Right atrium auricular region (tissue), 2 donors: ENCODE measurements at places on chromosomes 2 and 18.

DNA sequence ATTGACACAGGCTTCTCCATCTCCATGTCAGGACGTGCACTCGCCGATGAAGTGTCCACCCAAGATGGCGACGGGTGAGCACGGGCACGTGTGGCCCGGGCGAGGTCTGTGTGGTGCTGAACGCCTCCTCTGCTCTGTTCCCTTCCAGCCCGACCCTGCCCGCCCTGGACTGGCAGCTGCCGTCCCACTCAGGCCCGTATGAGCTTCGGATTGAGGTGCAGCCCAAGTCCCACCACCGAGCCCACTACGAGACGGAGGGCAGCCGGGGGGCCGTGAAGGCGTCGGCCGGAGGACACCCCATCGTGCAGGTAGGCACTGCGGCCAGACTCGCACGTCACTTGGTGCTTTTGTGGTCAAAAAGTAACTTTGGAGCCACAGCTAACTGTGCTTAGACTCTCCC, 37.7 kb downstream of the NFATC1 start:
- DNase-seq: no peak

DNA sequence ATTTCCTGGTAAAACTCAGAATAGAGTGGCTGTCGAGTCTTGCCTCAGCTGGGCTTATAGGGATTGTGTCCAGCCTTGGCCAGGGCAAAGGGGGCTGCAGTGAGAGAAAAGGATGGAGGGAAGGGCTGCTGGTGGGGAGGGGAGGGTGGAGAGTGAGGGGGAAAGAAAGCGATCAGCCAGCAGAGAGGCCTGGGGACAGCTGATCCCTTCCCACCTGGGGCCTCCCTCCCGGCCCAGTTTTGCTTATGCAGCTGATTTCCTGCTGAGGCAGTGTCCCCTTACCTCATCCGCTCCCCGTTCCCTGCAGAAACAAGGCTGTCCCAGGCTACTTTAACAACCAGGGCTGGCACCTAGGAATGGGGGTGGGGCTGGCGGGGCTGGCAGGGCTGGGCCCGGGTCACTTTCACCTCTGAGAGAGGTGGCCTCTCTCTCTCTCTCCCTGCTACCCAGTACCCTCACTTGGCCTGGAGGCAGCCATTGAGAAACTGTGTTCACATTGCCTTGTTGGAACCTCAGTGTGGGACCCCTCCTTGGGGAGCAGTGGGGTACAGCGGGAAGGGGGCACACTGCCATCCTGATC, 12.2 kb upstream of the GMPPA start:
- DNase-seq: no peak

GRCh38 chr2:63875559-63876245, 34.0 kb downstream of the UGP2 start:
- DNase-seq: no peak

DNA sequence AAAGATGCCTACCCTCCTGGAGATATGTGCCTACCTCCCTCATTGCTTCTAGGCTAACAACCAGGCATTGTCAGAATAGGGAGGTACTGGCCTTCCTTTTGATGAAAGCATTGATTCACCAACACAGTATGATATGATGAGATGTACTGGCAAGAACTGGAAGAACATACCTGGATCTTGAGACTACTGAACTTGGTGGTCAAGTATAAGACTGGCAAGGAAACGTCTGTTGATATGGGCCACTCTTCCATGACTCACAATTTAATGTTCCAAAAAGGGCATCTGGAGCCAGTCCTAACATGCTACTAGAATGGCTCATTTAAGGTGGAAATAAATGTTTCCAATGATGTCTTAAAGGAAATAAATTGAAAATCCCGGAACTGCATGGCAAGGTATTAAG, 18.1 kb downstream of the DTNB start:
- no peak for DNase-seq

- no peak for DNase-seq
These were observed 136.4 kb downstream of the LRRC30 start for GRCh38 chr18:7367336-7367735.

GRCh38 chr2:45780541-45781463, 129.3 kb downstream of the PRKCE start:
- DNase-seq: no peak

DNA sequence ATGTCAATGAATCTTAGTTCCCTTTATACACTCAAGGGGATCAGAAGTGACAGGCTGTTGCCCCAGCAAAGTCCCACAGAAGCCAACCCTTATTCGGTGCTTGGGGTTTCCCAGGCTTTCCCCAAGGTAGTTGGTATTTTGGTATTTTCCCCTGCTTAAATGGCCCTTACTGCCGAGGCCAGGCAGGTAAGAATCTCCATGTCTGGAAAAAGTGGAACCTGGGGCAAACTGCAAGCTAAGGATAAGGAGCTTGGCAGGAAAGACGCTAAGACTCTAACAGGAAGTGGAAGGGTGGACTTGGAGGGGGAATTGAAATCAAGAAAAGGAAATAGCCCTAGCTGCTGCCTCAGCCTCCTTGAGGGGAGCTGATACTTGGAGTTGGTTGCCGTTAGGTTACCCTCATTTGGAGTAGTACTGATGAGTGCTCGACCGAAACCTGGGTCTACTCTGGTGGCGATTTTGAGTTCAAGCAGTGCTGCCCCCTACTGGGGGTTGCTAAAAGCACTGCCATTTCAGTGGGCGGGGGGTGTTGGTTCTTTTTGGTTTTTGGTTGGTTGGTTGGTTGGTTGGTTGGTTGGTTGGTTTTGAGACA, 3.3 kb upstream of the GPBAR1 start:
- no peak for DNase-seq

- DNase-seq: no peak
These were observed 660.5 kb downstream of the LRRTM4 start for GRCh38 chr2:76861708-76862107.

GRCh38 chr2:216233281-216233995, 124.3 kb downstream of the XRCC5 start:
- no peak for DNase-seq

DNA sequence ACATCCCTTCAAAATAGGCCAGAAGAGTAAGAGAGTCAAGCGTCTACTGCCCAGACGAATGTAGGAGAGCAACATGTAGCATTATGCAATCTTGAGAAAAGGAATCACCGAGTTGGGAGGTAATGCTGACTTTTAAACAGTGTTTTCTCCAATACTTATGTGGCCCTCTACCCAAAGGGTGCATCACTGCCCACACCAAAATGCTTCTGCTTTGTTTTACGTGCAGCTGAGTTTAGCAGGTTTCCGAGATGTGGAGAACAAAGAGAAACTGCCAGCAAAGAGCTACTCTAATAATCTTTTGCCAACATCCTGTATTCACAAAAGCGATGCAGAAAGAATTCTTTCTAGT, 63.4 kb upstream of the ZEB2 start:
- DNase-seq: no peak

DNA sequence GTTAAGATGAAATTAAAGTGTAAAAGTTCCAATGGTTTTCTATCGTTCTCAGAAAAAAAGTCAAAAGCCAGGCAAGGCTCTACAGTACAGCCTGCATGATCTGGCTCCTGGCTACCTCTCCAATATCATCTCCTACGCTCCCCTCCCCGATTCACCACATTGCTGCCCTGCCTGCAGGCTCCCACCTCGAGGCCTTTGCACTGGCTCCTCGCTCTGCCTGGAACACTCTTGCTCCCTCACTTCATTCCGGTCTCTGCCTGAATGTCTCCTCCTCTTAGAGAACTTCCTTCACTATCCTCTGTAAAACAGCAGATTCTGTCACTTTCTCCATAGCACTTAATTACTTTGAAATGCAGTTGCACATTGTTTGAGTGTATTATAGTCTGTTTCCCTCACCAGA, 72.5 kb downstream of the KLF7 start:
- no peak for DNase-seq

DNA sequence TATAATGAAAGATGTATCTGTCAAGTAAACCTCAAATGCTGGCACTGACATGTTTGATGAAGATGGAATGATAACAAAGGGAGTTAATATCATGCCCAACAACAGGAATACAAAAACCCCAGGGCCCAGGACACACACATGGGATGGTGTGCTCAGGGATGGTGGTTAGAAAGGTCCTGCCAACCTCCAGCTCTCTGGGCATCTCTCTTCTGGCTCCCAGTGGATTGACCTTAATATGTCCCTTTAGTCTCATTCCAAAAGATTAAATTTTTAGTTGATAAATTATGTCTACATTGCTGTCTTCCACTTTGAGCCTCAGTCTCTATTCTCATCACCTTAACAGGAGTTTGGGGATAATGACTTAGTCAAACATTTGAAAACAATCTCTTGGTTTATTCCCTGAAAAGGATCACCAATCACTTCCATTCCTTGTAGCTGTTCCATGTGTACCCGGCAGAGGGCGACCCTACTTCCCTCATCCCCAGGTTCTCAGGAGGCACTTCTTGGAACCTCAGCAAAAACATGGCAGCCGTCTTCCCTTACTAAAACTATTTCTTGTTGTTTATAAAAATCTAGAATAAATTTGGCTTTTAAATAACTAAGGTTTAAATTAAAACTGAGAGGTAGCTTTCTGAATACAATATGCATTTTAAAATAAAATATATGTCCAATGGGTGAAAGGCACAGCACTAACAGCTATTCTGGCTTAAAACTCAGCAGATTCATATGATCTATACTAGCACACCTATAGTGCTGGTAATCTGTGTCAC, 29.6 kb downstream of the MCEE start:
- peak; percentile 69 for DNase-seq

DNA sequence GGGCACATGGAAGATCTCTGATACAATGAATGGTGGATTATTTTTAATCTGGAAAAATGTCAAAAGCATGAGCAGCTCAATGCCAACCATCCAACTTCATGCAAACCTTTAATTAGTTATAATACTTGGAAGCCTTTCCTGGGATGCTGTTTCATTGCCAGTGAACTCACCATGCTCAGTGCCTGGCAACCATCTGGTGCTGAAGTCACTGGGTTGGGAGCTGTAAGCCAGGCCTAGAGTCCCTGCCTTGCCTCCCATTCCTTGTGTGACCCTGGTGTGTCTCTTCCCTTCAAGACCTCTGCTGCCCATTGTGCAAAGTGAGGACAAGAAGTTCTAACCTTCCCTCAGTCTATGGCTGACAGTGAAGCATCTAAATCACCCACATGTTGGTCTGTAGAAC, 458.7 kb downstream of the RNF144A start:
- DNase-seq: no peak

DNA sequence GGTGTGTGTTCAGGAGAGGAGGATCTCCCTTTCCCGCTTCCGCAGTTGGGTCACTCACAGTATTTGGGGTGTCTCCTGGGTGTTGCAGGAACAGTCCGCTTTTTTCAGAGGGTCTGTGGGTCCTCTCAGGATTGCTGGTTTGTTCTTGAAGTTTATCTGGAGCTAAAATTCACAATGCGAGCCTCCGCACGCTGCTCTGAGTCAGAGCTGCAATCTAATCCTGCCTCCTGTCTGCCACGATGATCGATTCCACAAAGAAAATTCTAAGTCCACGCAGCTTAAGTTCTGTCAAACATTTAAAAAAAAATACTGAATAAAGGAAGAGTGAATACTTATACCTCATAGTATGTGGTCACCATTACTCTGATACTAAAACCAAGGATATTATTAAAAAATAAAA, 76.5 kb downstream of the RAD51AP2 start:
- no peak for DNase-seq

GRCh38 chr2:42378415-42378814, 17.4 kb upstream of the COX7A2L start:
- DNase-seq: no peak

- no peak for DNase-seq
These were observed at the start of gene GALNT13 for GRCh38 chr2:153871231-153872221. GALNT13 (plus strand) TSS chr2:153871922.

DNA sequence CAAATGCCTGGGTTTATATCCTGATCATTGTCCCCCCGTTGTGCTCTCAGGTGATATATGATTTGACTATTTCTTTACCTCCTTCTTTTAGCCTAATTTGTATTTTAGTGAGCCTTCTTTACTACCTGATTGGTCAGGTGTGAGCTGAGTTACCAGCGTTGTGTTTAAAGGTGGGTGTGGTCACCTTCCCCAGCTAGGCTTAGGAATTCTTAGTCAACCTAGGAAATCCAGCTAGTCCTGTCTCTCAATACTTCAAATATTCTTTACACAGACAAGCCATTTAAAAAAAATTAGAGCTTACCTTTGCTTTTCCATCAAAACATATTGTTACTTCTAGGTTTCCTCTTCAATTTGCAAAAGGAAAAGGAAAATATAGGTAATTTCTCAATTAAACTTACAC, 30.2 kb downstream of the KYNU start:
- no peak for DNase-seq

GRCh38 chr2:70767079-70767698, 811 bp downstream of the ADD2 start:
- DNase-seq: no peak

GRCh38 chr18:58540381-58540943, 88.4 kb downstream of the ALPK2 start:
- no peak for DNase-seq

GRCh38 chr2:163630836-163631235, 105.0 kb downstream of the FIGN start:
- DNase-seq: no peak

DNA sequence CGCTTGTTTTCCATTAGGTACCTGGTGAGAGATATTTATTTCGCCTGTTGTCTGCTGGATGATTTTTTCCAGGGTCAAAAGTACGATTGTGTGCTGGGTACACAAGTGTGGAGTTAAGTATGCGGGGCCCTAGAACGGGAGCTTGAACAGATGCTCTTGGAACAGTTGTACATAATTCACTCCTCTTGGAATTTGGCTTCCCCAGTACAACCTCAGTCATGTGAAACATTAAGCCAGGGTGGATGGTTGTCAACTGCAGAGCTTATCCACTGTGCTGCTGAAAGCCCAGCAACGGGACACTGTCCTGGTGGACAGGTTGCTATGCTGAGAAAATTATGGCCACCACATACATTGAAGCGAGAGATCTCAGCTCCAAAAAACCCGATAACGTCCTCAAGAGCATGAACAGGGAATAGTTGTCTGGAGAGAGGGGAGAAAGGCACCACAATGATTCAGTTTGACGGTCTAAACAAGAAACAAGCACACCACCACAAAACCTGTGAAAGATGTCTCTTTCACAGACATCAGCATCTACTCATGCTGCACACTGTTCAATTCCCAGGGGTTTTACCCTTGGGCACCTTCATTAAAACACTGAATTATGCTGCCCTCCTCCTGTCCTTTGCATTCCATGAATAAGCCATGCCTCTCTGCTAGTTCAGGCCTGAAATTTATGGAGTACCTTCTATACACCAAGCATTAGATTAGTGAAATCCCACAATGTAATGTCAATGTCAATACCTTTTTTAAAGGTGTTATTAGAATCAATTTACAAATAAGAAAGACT, 176.8 kb upstream of the TRIB2 start:
- DNase-seq: no peak

GRCh38 chr2:47057687-47058002, 97.5 kb downstream of the STPG4 start:
- no peak for DNase-seq

- no peak for DNase-seq
These were observed 50.8 kb downstream of the RTTN start for GRCh38 chr18:70154591-70155194.

DNA sequence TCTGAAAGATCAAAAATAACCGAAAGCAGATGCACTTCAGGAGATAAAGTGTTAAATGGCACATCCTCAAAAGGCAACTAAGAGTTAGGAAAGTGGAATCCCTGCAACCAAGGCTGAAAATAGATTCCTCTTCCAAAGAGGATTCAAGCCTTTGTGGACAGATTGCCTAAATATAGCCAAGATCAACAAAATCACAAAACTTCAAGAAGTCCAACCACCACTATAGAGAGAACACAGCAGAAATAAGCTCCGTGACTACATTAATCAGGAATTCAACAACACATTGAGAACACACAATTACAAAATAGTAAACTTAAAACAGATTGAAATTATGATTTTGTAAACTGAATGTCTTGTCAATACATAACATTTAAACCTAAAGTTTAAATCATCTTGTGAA, 165.7 kb downstream of the LNPK start:
- DNase-seq: no peak

- DNase-seq: no peak
These were observed 426.5 kb downstream of the SLC4A3 start for GRCh38 chr2:220053919-220054318.
